Immature natural killer cell (primary cell): ENCODE measurements at places on chromosomes 2 and 18. TPM values are rescaled to one million over a fixed set of nuclear protein-coding genes. Genes with fewer than 3 reads are reported as not detected.

- H3K36me3 ChIP-seq = no peaks in the 10 kb centered on the region
- no peak overlapping the region for H3K27ac ChIP-seq
- H3K4me1 ChIP-seq = no peaks in the 10 kb centered on the region
- DNase-seq = no peak
- H3K4me3 ChIP-seq = peak overlapping the region; percentile 30
Observed at GRCh38 chr2:20222769-20223406, 2.0 kb downstream of the SDC1 start.

DNA sequence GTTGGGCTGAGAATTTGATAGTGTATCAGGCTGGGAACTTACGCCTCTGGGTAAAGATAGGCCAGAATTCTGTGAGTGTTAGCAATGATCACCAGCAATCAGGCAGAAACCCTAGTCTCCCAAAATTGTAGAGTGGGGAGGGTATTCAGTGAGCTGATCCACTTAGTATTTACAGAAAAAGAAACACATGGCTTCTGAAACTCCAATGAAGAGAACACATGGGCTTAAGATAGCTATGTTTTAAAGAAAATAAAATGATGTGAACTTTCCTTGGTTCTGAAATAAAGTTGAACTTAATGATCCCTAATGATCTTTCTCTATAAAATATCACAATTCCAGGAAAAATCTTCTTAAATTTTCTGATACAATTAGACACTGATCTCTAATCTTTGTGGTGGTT, 472.8 kb downstream of the DCC start:
- no peaks in the 10 kb centered on the region for H3K36me3 ChIP-seq
- H3K4me1 ChIP-seq = no peaks in the 10 kb centered on the region
- DNase-seq = no peak

GRCh38 chr2:46353509-46353908, 56.3 kb downstream of the EPAS1 start:
- H3K27ac ChIP-seq = no peak overlapping the region
- H3K4me3 ChIP-seq = no peak overlapping the region
- peaks cover 39% of the 10 kb centered on the region for H3K4me1 ChIP-seq
- no peak for DNase-seq

DNA sequence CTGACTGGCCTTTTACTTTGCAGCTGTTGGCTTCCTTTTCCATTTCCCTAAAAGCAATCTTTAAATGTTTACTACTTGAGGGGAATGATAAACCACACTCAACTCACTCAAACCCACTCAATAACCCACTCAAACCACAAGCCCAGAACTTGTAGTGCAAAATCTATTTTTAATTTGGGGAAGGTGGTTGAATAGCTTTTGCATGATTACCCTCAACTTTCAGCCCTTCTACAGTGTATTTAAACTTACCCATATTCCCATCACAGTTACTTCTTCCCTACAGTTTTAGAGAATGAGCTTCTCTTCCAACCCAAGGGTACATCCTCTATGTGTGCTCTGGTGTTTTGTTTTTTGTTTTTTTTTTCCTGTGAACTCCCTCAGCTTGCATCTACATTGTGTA, 636.1 kb downstream of the TDRD15 start:
- no peak overlapping the region for H3K27ac ChIP-seq
- no peak for DNase-seq
- no peak overlapping the region for H3K4me3 ChIP-seq
- H3K36me3 ChIP-seq = peaks cover 4% of the 10 kb centered on the region
- no peaks in the 10 kb centered on the region for H3K4me1 ChIP-seq

- H3K36me3 ChIP-seq = no peaks in the 10 kb centered on the region
- H3K4me3 ChIP-seq = no peak overlapping the region
- DNase-seq = no peak
- no peak overlapping the region for H3K27ac ChIP-seq
- peaks cover 3% of the 10 kb centered on the region for H3K27me3 ChIP-seq
Observed at GRCh38 chr2:159612255-159612901, 4.0 kb downstream of the BAZ2B start.

DNA sequence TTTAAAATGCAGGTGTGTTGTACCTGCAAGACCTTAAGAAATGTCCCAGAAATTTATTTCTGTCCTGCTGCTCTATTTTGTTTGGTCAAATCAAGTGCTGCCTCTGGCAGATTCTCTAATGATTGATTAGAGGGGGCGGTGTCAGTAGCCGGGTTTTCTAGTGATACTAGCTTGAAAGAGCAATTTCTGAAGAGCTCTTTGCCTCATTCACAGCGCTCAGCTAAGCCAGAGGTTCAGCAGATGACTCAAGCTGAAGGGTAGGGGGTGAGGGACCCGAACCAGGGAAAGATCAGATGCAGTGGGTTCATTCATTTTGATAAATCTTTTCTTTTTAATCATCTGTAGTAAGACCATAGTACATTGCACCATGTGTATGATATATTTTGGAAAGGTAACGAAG, 15.0 kb downstream of the ZBTB7C start:
- no peak overlapping the region for H3K4me3 ChIP-seq
- H3K27me3 ChIP-seq = peaks cover 11% of the 10 kb centered on the region
- H3K36me3 ChIP-seq = no peaks in the 10 kb centered on the region

GRCh38 chr2:213034585-213034984, 116.8 kb downstream of the IKZF2 start:
- peak overlapping the region; percentile 57 for H3K4me3 ChIP-seq
- H3K36me3 ChIP-seq = peaks cover 15% of the 10 kb centered on the region
- H3K4me1 ChIP-seq = peaks cover 94% of the 10 kb centered on the region
- peak overlapping the region; percentile 84 for H3K27ac ChIP-seq
- no peak for DNase-seq

GRCh38 chr2:112618383-112618782, 27.4 kb upstream of the SLC20A1 start:
- no peaks in the 10 kb centered on the region for H3K36me3 ChIP-seq
- no peak overlapping the region for H3K4me3 ChIP-seq
- no peak overlapping the region for H3K27ac ChIP-seq
- peaks cover 27% of the 10 kb centered on the region for H3K4me1 ChIP-seq
- H3K27me3 ChIP-seq = peaks cover 4% of the 10 kb centered on the region

GRCh38 chr2:24024018-24024417, 14.1 kb downstream of the MFSD2B start:
- DNase-seq = no peak
- H3K27ac ChIP-seq = no peak overlapping the region
- H3K36me3 ChIP-seq = peaks cover 7% of the 10 kb centered on the region
- no peak overlapping the region for H3K4me3 ChIP-seq
- H3K4me1 ChIP-seq = no peaks in the 10 kb centered on the region

DNA sequence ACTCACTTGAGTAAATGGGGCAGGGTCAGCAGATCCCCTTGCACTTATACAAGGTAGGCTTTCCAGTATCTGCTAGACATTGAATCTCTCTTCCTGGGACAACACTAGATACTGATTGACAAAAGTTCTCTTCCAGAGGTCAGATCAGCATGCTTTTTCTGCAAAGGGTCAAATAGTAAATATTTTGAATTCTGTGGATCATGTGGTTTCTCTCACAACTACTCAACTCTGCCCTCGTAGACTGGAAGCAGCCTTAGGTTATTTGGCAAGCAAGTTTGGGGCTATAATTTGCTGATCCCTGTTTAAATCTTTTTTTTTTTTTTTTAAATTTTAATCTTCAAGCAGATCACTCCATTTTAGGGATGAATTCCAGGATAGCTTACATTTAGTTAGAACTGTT, 17.4 kb upstream of the NABP1 start:
- peaks cover 5% of the 10 kb centered on the region for H3K4me1 ChIP-seq
- H3K4me3 ChIP-seq = no peak overlapping the region
- H3K27me3 ChIP-seq = no peaks in the 10 kb centered on the region

GRCh38 chr2:170180031-170180566, 2.2 kb downstream of the MYO3B start:
- H3K36me3 ChIP-seq = no peaks in the 10 kb centered on the region
- H3K4me1 ChIP-seq = peaks cover 8% of the 10 kb centered on the region
- H3K27ac ChIP-seq = no peak overlapping the region
- no peaks in the 10 kb centered on the region for H3K27me3 ChIP-seq
- peak; percentile 4 for DNase-seq

- peaks cover 3% of the 10 kb centered on the region for H3K27me3 ChIP-seq
- H3K4me1 ChIP-seq = no peaks in the 10 kb centered on the region
- DNase-seq = no peak
- no peak overlapping the region for H3K4me3 ChIP-seq
- H3K36me3 ChIP-seq = no peaks in the 10 kb centered on the region
- no peak overlapping the region for H3K27ac ChIP-seq
Observed at GRCh38 chr2:238562446-238562845, 135.7 kb downstream of the ASB1 start.

SNORC gene
- polyA plus RNA-seq = not detected

DNA sequence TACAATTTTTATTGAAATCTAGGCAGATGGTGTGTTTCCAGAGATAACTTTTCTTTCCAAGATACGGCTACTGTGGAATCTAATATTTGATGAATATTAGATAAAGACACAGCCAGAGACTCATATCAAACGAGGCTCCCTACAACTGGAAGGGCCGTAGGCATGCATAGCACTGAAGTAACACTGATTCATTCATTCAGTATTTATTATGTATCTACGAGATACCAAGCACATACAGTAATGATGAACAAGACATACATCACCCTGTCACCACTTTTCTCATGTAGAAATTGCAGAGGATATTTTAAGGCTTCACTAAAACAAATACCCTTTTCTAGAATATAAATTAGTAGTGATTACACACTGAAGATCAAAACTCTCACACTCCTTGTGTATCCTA, 74.5 kb downstream of the KCTD18 start:
- H3K4me3 ChIP-seq = no peak overlapping the region
- H3K36me3 ChIP-seq = no peaks in the 10 kb centered on the region
- no peaks in the 10 kb centered on the region for H3K4me1 ChIP-seq
- DNase-seq = no peak
- H3K27me3 ChIP-seq = peaks cover 2% of the 10 kb centered on the region
- no peak overlapping the region for H3K27ac ChIP-seq

VAMP5 gene
- polyA plus RNA-seq = 201 TPM

RUFY4 gene
- polyA plus RNA-seq = 0.50 TPM

DNA sequence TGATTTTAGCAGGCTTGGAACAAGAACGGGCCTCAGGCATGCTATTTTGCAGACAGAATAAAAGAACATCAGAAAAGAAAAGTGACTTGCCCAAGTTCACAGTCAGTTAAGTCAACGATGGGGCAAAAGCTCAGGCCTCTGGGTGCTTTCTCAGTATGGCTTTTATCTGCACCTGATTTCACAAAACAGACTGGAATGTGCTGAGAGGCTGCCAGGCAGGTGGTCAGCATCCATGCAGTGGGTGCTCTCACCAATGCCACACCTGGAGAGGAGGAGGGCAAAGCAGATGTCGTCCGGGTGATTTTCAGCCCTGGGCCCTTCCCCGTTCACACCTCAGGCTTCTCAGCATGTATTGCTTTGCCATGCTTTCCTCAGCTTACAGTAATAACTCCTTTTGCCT, 854.6 kb downstream of the RNF144A start:
- H3K27ac ChIP-seq = peak overlapping the region; percentile 3
- H3K27me3 ChIP-seq = peaks cover 1% of the 10 kb centered on the region

CPO gene
- polyA plus RNA-seq = not detected

UGT1A4 gene
- polyA plus RNA-seq = not detected

- DNase-seq = no peak
- no peaks in the 10 kb centered on the region for H3K4me1 ChIP-seq
- no peak overlapping the region for H3K4me3 ChIP-seq
- no peak overlapping the region for H3K27ac ChIP-seq
Observed at GRCh38 chr2:36277881-36278523, 77.6 kb upstream of the CRIM1 start.

DNA sequence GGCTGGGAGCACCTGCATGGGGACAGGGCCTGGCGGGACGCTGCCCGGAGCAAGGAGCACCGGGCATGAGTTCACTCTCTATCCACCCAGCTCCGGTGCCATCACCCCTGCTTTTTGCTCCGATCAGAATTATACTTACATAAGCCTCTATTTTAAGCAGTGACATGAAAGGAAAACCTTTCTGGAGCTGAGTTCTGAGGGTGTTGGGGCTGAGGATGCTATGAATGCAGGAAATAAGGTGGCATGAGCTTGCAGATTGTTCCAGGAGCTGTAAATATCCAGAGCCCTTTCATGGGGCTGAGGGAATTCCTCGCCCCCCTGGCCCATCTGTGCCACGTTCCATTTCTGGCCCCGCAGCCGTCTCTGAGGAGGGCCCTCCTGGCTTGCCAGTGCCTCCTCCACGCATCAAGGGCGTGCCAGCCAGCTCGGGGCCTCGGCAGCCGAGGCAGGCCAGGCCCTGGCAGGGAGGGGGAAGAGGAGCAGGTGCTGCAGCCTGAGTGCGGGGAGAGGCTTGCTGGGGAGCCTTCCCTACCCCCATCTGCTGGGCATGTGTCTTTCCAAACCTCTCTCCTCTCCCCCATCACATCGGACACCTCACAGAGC, 91.7 kb upstream of the MCFD2 start:
- H3K27ac ChIP-seq = no peak overlapping the region
- peaks cover 3% of the 10 kb centered on the region for H3K27me3 ChIP-seq
- no peak for DNase-seq
- no peak overlapping the region for H3K4me3 ChIP-seq

- H3K4me1 ChIP-seq = no peaks in the 10 kb centered on the region
- H3K36me3 ChIP-seq = no peaks in the 10 kb centered on the region
- no peak overlapping the region for H3K4me3 ChIP-seq
- H3K27me3 ChIP-seq = no peaks in the 10 kb centered on the region
- DNase-seq = no peak
Observed at GRCh38 chr2:59176737-59177136, 935.6 kb upstream of the FANCL start.

RPL37A gene
- polyA plus RNA-seq = 2,010 TPM

DNA sequence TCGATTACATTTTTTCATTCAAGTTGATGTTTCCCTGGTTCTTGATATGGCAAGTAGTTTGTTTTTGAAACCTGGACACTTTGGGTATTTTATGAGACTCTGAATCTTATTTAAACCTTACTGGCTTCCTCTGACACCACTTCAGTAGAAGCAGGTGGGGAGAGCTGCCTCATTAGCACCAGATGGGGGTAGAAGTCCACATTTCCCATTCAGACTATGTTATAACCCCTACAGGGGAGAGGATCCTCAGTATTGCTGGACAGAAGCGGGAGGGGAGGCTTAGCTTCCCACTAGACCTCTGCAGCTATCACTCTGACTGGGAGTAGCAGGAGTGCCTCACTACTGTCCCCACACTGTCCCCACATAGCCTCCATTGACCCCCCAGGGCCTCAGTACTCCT, 145.3 kb upstream of the SLC35G4 start:
- H3K4me3 ChIP-seq = no peak overlapping the region
- H3K27me3 ChIP-seq = no peaks in the 10 kb centered on the region
- H3K27ac ChIP-seq = no peak overlapping the region
- no peaks in the 10 kb centered on the region for H3K4me1 ChIP-seq
- DNase-seq = no peak
- H3K36me3 ChIP-seq = no peaks in the 10 kb centered on the region

GRCh38 chr2:101658387-101658786, 39.1 kb upstream of the MAP4K4 start:
- H3K27ac ChIP-seq = no peak overlapping the region
- H3K27me3 ChIP-seq = no peaks in the 10 kb centered on the region
- H3K4me3 ChIP-seq = no peak overlapping the region

GRCh38 chr2:74700643-74701372, 46.8 kb downstream of the SEMA4F start:
- no peak overlapping the region for H3K27ac ChIP-seq
- H3K4me1 ChIP-seq = no peaks in the 10 kb centered on the region
- peaks cover 20% of the 10 kb centered on the region for H3K36me3 ChIP-seq
- no peak overlapping the region for H3K4me3 ChIP-seq
